ENCODE measurements at places on chromosomes 4 and X.

GRCh38 chr4:114386637-114387233 lies 211.9 kb upstream of the UGT8 start:
- peak; percentile 35 for DNase-seq

DNA sequence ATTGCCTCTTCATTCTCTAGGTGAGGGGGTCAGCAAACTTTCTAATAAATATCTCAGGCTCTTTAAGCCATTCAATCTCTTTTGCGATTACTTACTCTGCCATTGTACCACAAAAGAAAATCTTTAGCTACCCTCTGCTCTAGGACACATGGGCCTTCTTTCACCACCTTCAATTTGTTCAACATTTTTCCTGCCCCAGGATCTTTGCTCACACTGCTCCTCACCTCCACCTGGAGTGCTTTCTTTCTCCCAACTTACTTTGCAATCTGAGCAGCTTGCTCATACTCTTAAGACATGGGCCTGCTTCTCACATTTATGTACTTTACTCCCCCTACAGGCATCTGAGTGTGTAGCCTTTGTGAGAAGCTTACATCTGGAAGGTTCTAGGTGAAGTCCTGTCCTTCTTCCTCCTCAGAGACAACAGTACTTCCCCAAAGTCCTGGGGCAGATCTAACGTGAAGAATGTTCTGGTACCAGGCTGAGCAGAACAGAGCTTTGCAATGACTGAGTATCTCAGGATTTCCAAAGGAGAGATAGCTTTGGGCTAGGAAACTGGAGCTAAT lies 55.0 kb upstream of the PRDM5 start:
- no peak for DNase-seq

DNA sequence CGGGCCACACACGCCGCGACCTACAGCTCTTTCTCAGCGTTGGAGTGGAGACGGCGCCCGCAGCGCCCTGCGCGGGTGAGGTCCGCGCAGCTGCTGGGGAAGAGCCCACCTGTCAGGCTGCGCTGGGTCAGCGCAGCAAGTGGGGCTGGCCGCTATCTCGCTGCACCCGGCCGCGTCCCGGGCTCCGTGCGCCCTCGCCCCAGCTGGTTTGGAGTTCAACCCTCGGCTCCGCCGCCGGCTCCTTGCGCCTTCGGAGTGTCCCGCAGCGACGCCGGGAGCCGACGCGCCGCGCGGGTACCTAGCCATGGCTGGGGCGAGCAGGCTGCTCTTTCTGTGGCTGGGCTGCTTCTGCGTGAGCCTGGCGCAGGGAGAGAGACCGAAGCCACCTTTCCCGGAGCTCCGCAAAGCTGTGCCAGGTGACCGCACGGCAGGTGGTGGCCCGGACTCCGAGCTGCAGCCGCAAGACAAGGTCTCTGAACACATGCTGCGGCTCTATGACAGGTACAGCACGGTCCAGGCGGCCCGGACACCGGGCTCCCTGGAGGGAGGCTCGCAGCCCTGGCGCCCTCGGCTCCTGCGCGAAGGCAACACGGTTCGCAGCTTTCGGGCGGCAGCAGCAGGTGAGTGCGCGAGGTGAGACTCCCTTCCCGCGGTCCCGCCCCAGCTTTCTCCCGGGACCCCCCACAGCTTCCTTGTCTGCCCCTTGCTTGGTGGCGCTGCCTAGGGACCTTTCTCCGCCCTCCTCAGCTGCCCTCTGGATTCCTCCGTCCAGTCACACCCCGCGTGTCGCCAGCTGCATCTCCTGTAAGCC lies 678 bp downstream of the BMP3 start:
- DNase-seq, result no peak

GRCh38 chr4:4838936-4839810 lies 20.3 kb upstream of the MSX1 start:
- no peak for DNase-seq

GRCh38 chrX:128460835-128461234 lies 408.6 kb upstream of the ACTRT1 start:
- DNase-seq, result no peak

Measured in SW 1271 (cell line).